ENCODE measurements at places on chromosomes 16 and 17. TPM values are rescaled to one million over a fixed set of nuclear protein-coding genes. Genes with fewer than 3 reads are reported as not detected.

USP32 gene
- 77.7 TPM for total RNA-seq

CX3CL1 gene
- total RNA-seq, result 4.2 TPM

ARMC5 gene
- total RNA-seq, result 6.6 TPM

MILR1 gene
- 2.3 TPM for total RNA-seq

CMTM1 gene
- 2.2 TPM for total RNA-seq

TBC1D26 gene
- 0.39 TPM for total RNA-seq

All from smooth muscle cell of the pulmonary artery (primary cell).